ENCODE measurements at places on chromosomes 16 and 17. TPM values are rescaled to one million over a fixed set of nuclear protein-coding genes. Genes with fewer than 3 reads are reported as not detected.

- H3K36me3 ChIP-seq, result no peaks in the 10 kb centered on the region
- no peaks in the 10 kb centered on the region for H3K4me1 ChIP-seq
- DNase-seq, result no peak
These were observed 579 bp upstream of the KRTAP9-6 start for GRCh38 chr17:41264599-41264998.

DNA sequence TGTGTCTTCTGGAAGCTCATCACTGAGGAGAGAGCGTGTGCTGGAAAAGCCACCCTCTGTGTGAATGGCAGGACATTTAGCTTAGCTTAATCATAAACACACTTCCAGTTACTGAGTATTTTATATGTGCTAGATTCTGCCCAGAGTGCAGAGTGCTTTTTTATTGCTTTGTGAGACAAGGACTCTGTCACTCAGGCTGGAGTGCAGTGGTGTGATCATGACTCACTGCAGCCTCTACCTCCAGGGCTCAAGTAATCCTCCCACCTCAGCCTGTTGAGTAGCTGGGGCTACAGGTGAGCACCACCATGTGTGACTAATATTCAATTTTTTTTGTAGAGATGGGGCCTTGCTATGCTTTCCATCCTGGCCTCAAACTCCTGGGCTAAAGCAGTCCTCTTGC is 61.4 kb upstream of the IRX3 start:
- no peak overlapping the region for H3K4me3 ChIP-seq
- DNase-seq, result no peak
- no peaks in the 10 kb centered on the region for H3K36me3 ChIP-seq
- peaks cover 4% of the 10 kb centered on the region for H3K4me1 ChIP-seq
- no peak overlapping the region for H3K27ac ChIP-seq

DNA sequence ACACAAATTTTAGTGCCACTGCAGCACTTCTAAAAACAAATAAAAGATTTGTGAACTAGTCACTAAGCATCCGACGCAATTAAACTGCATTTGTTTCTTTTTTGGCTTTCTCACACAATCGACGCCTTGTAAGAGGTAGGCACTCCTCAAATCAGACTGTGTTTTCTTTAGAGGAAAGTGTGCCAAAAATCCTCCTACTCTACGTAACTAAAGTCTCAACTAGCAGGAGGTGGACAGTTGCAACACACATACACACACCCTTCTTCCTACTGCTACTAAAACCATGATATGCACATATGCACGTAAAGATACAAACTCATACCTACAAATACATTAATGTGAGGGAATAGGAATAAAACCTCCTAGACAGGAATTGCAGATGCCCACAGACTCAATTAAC is 844.7 kb upstream of the SOX9 start:
- H3K27ac ChIP-seq, result no peak overlapping the region
- H3K4me1 ChIP-seq, result no peaks in the 10 kb centered on the region
- no peak overlapping the region for H3K4me3 ChIP-seq
- H3K27me3 ChIP-seq, result no peaks in the 10 kb centered on the region

GRCh38 chr17:30117675-30118081 is 1.1 kb downstream of the NSRP1 start:
- peak overlapping the region; percentile 99 for H3K4me3 ChIP-seq
- no peak for DNase-seq
- no peaks in the 10 kb centered on the region for H3K27me3 ChIP-seq
- peaks cover 21% of the 10 kb centered on the region for H3K36me3 ChIP-seq

The SYT17 gene
- total RNA-seq, result 10.7 TPM

All from type B pancreatic cell (in vitro differentiated cells).